ENCODE measurements at places on chromosomes 13 and 19. TPM values are rescaled to one million over a fixed set of nuclear protein-coding genes. Genes with fewer than 3 reads are reported as not detected.

Gene F10
- 0.61 TPM for total RNA-seq

Gene RFXAP
- 1.3 TPM for total RNA-seq

GRCh38 chr13:67355812-67356476, 125.8 kb upstream of the PCDH9 start:
- no peaks in the 10 kb centered on the region for H3K36me3 ChIP-seq
- H3K27ac ChIP-seq: no peak overlapping the region
- H3K4me3 ChIP-seq: no peak overlapping the region
- H3K4me1 ChIP-seq: no peaks in the 10 kb centered on the region
- no peak for DNase-seq
- H3K27me3 ChIP-seq: no peaks in the 10 kb centered on the region

GRCh38 chr13:105074755-105075154, 1460.7 kb downstream of the EFNB2 start:
- H3K27me3 ChIP-seq: no peaks in the 10 kb centered on the region
- H3K27ac ChIP-seq: no peak overlapping the region
- H3K36me3 ChIP-seq: no peaks in the 10 kb centered on the region
- no peak for DNase-seq
- H3K4me3 ChIP-seq: no peak overlapping the region

DNA sequence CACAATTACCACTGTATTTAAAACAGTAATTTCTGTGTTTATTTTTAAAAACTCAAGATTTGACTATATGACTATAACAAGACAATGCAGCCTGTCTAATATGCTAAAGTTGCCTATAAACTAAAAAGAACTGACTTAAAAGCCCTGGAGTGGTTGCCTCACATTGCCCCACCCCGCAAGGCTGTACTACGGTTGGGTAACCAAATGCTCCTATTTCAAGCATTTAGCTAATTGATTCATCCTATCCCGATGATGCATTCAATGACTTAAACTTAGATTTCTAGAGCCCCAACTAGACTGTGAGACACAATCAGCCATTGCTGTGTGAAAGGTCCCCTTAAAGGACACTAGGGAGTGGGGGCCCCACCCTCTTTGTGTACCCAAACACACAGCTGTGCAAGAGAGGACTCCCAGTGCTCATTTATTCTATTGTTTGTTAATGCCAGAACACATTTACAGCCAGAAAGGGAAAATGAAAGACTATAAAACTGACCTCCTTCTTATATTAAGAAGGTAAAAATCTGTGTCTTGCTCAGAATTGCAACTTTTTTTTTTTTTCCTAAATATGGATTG, 66.9 kb downstream of the MIPEP start:
- no peak overlapping the region for H3K4me3 ChIP-seq
- H3K36me3 ChIP-seq: no peaks in the 10 kb centered on the region
- no peak for DNase-seq
- no peaks in the 10 kb centered on the region for H3K4me1 ChIP-seq
- no peaks in the 10 kb centered on the region for H3K27me3 ChIP-seq

- H3K36me3 ChIP-seq: no peaks in the 10 kb centered on the region
- no peak for DNase-seq
- no peaks in the 10 kb centered on the region for H3K27me3 ChIP-seq
- H3K4me3 ChIP-seq: no peak overlapping the region
- H3K27ac ChIP-seq: peak overlapping the region; percentile 71
Measured at GRCh38 chr19:19372656-19373416, 32.6 kb upstream of the GATAD2A start.

DNA sequence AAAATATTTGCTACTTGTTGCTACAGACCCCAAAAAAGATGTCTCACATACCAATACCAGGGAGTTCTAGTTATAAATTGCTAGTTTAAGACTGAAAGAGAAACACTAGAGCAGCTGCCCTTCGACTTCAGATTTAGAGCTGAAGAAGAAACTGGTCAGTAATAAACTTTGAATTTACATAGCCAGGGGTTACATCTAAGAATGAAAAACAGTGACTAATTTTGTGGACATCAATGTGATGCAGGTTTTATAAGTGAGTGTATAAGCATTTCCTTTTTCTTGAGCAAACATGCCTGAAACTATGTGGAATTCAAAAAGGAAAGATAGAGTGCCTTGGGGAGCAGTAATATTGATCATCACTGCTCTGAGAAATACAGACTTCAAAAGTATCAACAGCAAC, 724.9 kb upstream of the MIR17HG start:
- H3K36me3 ChIP-seq: no peaks in the 10 kb centered on the region
- no peak overlapping the region for H3K27ac ChIP-seq
- DNase-seq: no peak
- no peaks in the 10 kb centered on the region for H3K27me3 ChIP-seq
- no peak overlapping the region for H3K4me3 ChIP-seq

Gene GSX1
- not detected for total RNA-seq

- H3K4me1 ChIP-seq: peaks cover 3% of the 10 kb centered on the region
- no peak overlapping the region for H3K27ac ChIP-seq
- no peaks in the 10 kb centered on the region for H3K27me3 ChIP-seq
- no peak for DNase-seq
Measured at GRCh38 chr13:48910686-48911085, 65.0 kb upstream of the FNDC3A start.

DNA sequence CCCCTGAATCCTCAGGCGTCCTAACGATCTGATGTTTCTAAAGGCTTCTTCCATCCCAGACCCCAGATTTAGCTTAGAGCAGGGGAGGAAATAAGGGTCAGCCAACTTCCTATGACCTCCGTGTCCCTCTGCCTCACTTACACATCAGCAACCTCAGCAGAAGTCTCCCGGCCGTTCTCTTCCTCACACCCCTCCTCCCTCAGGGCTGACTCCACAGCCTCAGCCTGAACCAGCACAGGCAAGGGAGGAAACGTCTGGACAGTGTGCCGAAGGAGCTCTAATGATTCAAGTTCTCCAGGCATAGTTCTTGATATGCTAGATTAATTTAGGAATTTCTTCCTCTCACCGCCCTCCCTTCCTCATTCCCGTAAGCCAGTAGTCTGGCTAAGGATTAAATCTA, 121.4 kb downstream of the NUFIP1 start:
- no peak for DNase-seq
- H3K27ac ChIP-seq: no peak overlapping the region
- no peaks in the 10 kb centered on the region for H3K36me3 ChIP-seq
- H3K4me3 ChIP-seq: no peak overlapping the region
- no peaks in the 10 kb centered on the region for H3K27me3 ChIP-seq
- H3K4me1 ChIP-seq: peaks cover 11% of the 10 kb centered on the region

Gene OR7G2
- not detected for total RNA-seq

Gene WDR88
- total RNA-seq: not detected

Gene SYNE4
- 0.57 TPM for total RNA-seq

DNA sequence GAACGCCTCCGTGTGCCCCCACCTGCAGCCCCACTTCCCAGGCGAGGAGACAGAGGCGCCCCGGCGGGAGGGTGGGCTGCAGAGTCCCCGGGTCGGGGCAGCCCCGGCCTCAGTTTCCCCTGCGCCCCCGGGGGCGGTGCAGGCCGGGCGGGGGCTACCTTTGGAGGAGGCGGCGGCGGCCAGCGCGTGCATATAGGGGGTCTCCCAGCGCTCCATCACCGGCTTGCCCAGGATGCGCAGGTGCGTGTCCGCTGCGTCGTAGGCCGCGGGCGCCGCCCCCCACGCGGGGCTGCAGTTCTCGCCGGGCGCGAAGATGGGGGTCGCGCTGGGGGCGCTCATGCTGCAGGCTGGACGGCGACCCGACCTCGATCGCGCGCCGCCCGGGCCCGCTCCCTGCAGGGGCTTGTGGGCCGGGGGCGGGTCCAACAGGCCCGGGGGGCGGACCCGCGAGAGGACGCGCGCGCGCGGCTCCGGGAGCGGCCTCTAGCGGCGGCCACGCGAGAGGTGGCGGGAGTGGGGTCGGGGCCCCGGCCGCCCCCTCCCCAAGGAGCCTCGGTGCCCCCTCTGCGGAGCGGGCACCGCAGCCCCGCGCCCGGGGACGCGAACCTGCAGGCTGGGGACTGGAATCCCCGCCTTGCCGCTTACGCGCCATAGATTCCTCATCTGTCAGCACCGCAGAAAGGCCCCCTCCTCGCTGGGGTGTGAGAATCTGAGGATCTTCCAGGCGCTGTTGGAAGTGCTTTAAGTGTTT, at the start of gene GAMT:
Gene GAMT, minus strand, starts transcription at position 405 of the 751 bp plus-strand sequence. Its CDS starts 66 bp downstream, at position 339.
- H3K36me3 ChIP-seq: no peaks in the 10 kb centered on the region
- H3K27me3 ChIP-seq: peaks cover 5% of the 10 kb centered on the region
- H3K4me1 ChIP-seq: peaks cover 63% of the 10 kb centered on the region
- peak within 1 kb of the TSS; percentile 50 for H3K27ac ChIP-seq

GRCh38 chr19:3668331-3669081, 31.8 kb downstream of the PIP5K1C start:
- peaks cover 73% of the 10 kb centered on the region for H3K4me1 ChIP-seq
- no peak for DNase-seq
- no peak overlapping the region for H3K4me3 ChIP-seq
- no peaks in the 10 kb centered on the region for H3K27me3 ChIP-seq
- H3K27ac ChIP-seq: peak overlapping the region; percentile 92

GRCh38 chr13:21998279-21998990, 327.6 kb downstream of the FGF9 start:
- H3K27me3 ChIP-seq: no peaks in the 10 kb centered on the region
- no peak overlapping the region for H3K4me3 ChIP-seq
- H3K4me1 ChIP-seq: no peaks in the 10 kb centered on the region
- H3K27ac ChIP-seq: no peak overlapping the region
- no peak for DNase-seq

DNA sequence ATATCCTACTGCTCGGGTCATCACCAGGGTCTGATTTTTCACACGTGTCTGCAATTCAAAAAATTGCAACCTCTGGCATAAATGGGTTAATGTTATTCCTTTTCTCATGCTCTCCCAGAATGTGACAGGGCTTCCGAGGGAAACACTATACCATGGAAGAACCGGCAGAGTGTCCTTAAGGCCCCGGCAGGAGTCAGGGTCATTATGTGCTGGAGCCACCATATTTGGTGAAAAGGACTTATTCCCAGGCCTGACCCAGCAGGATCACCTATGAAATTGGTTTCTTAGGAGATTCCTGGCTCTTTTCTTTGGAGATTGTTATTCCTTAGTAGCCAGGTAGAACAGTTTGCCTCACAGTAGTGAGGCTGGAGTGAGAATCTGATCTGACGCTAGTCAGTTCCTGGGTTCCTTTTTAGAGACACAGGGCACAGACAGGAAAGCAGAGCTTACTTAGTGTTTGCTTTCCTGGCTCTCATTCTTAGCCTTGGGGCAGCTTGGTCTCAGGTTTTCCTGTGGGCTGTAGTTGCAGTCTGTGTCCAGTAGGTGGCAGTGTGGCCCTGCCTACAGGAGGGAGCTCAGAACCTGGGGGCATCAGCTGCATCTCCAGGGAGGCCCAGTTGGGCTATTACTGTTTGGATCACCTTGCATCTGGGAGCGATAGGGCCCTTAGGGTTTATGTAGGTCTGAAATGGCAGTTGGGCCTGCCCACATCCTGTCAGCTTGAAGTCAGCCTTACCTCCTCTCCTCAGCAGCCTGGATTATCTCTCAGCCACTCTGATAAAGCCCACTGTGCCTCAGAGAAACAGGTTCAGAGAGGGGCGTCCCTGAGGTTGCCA, 12.4 kb downstream of the SNRNP70 start:
- DNase-seq: no peak
- peaks cover 29% of the 10 kb centered on the region for H3K4me1 ChIP-seq
- H3K4me3 ChIP-seq: no peak overlapping the region

GRCh38 chr19:54209811-54210494, 9.3 kb downstream of the RPS9 start:
- peaks cover 59% of the 10 kb centered on the region for H3K4me1 ChIP-seq
- H3K4me3 ChIP-seq: no peak overlapping the region
- DNase-seq: no peak
- H3K36me3 ChIP-seq: peaks cover 40% of the 10 kb centered on the region

- no peak overlapping the region for H3K27ac ChIP-seq
- no peaks in the 10 kb centered on the region for H3K36me3 ChIP-seq
- H3K4me1 ChIP-seq: no peaks in the 10 kb centered on the region
- no peak overlapping the region for H3K4me3 ChIP-seq
Measured at GRCh38 chr13:59422646-59423045, 741.1 kb downstream of the DIAPH3 start.

- no peaks in the 10 kb centered on the region for H3K36me3 ChIP-seq
- H3K27ac ChIP-seq: no peak overlapping the region
- H3K4me3 ChIP-seq: no peak overlapping the region
- DNase-seq: no peak
- H3K4me1 ChIP-seq: peaks cover 82% of the 10 kb centered on the region
- H3K27me3 ChIP-seq: no peaks in the 10 kb centered on the region
Measured at GRCh38 chr19:38284422-38284821, 19.6 kb upstream of the C19orf33 start.

Gene ZNF560
- total RNA-seq: not detected

Gene WIZ
- total RNA-seq: 28.4 TPM

Gene ZNF177
- not detected for total RNA-seq

DNA sequence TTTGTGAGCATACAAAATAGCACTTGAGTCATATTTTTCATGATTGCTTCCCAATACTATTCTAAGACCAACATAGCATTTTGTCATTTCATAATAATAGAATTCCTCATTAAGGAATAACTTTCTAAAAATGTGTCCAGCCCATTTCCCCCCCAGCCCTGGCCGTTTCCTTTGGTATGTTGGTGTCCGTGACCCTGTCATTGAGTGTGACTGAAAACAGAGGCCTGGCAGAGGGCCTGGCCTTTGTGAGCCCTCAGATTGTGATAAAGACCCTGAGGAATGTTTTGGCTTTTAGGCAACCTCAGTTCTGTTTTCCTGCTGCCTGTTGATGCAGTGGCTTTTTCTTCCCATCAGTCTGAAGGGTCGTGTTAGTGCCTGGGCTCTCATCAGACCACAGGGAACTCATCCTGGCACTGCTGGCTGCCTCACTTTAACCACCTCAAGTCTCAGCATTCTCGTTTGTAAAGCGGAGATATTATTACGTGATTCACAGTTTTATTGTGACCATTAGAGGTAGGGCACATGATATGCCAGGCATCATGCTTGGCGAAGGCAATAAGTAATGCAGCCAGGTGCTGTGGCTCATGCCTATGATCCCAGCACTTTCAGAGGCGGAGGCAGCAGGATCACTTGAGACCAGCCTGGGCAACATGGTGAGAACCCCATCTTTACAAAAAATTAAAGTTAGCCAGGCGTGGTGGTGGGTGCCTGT, 13.8 kb downstream of the SPINT2 start:
- H3K27me3 ChIP-seq: no peaks in the 10 kb centered on the region
- peaks cover 38% of the 10 kb centered on the region for H3K4me1 ChIP-seq
- no peak overlapping the region for H3K4me3 ChIP-seq

- no peak overlapping the region for H3K4me3 ChIP-seq
- no peaks in the 10 kb centered on the region for H3K4me1 ChIP-seq
Measured at GRCh38 chr13:110628952-110629701, 13.8 kb downstream of the NAXD start.

DNA sequence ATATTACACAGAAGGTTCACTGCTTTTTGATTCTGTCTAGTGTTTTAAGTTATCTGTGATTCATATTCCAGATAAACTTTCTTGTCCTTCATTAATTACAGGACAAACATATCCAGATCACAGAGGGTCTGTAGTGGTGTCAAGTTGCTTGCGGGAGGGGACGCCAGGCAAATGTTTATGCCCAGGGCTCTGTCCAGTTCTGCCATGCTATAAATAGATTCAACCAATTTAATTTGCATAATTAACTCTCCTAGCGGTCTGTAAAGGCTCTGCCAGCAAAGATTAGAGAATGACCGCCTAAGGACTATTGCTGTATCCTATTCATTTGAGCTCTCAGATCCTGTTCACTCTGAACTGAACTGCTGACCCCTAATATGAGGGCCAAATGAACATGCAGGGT, 59.7 kb upstream of the TRPC4 start:
- H3K4me1 ChIP-seq: no peaks in the 10 kb centered on the region
- H3K27me3 ChIP-seq: no peaks in the 10 kb centered on the region
- no peak for DNase-seq
- no peaks in the 10 kb centered on the region for H3K36me3 ChIP-seq
- H3K4me3 ChIP-seq: no peak overlapping the region
- H3K27ac ChIP-seq: no peak overlapping the region

GRCh38 chr13:99191900-99192399, 8.7 kb upstream of the UBAC2 start:
- no peaks in the 10 kb centered on the region for H3K27me3 ChIP-seq
- peaks cover 59% of the 10 kb centered on the region for H3K4me1 ChIP-seq
- H3K27ac ChIP-seq: peak overlapping the region; percentile 15
- no peaks in the 10 kb centered on the region for H3K36me3 ChIP-seq
- H3K4me3 ChIP-seq: no peak overlapping the region
